Liver (tissue), 10 donors: ENCODE measurements at places on chromosomes 11 and 22. TPM values are rescaled to one million over a fixed set of nuclear protein-coding genes. Genes with fewer than 3 reads are reported as not detected.

- DNase-seq = no peak
Measured at GRCh38 chr11:58406774-58407173, at the start of gene OR5B3. OR5B3 (minus strand) TSS chr11:58406874; CDS start chr11:58403409, 3,465 bp downstream.

Gene LMO1
- not detected for polyA plus RNA-seq

Gene OR4C11
- not detected for polyA plus RNA-seq

Gene RSF1
- 5.2 TPM for polyA plus RNA-seq

Gene CASP5
- 0.10 TPM for polyA plus RNA-seq

Gene PRG3
- not detected for polyA plus RNA-seq
